Activated CD4-positive, alpha-beta T cell treated with anti-CD3 and anti-CD28 coated beads for 24 hours (primary cell): ENCODE measurements at places on chromosomes 4 and X.

DNA sequence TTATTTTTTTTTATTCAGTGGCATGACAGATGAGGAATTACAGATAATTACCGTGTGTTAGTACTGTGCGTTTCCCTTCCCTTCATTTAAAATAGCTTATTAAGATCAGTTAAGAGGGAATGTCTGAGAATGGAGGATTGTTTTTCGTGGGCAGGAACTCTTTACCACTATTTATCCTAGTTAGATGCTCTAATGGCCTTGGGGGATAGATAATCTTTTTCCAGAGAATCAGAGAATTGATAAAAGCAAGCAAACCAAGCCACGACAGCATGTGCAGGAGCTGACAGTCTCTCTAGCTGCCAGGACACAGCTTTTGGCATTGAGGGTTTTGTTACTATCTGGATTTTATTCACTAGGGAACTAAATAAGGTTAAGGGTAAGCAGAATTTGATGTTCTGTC lies 128.7 kb downstream of the DCLK2 start:
- no peak for DNase-seq

DNA sequence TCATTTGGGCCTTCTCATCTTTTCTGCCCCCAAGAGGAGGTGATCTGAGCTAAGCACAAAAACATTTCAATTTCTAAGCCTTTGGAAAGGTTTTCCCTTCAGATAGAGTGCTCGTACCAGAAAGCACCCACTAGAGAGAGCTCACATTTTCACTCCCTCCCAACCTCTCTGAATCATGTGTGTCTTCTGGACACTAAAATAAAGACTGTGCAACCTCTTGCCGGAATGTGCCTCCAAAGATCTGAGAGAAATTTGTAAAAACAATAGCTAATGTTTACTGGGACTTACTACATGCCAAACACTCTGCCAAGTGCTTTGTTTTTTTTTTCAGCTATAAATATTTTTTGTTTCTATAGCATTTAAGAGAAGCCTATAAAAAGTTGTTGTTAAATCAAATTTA lies 120.6 kb upstream of the LNX1 start:
- DNase-seq, result no peak

DNA sequence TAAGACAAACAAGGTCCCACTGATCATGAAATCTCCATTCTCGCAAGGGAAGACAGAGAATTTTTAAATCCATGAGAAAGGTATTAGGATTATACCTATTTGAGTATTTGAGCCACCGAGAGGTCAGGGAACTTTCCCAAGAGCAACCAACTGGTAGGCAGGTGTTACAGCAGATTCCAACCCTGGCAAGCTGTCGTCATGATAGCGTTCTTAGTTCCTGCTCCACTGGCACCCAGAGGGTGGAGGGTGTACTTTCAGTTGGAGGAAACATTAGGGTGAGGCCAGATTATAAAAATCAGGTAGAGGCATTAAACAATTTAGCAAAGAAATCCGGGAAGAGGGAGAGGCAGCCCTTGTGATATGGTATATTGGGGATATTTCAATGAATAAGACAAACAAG lies 23.3 kb downstream of the COQ2 start:
- no peak for DNase-seq

DNA sequence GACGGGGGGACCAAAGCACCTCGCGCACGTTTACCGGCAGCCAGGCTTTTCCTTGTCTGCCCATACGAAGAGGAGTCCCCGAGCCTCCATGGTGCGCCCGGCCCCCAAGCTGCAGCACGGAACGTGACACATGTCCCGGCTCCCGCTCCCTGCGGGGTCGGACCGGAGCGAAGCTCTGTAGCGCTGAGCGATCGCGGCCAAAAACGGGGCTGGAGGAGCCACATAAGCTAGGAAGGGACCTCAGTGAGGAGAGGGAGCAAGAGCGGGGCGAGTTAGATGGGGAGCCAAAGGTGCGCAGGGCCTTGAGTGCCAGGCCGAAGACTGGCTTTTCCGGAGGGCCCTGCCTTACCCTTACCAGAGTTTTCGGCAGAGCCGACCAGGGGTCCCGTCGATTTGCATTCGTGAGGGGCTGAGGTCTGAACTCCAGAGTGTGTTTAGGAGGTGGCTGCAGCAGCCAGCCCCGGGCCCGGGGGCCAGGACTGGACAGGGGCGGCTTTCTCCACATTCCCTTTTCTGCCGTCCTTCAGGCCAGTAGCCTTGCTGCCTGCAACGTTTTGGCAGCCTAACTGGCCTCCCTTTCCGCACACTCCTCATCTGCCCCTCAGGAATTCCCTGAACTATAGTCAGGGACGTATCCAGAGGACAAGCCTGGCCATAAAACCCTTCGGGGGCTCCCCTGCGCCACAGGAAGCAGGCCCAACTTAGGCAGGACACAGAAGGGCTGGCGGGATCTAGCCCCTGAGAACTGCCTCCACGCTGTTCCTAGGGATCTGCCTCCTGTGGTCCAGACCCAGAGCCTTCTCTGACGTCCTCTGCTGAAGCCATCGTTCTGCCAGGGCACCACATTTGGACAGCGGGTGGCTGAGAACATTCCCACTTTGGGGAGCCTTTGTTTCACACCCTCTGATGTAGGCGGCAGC lies 689 bp downstream of the SSR4 start:
- no peak for DNase-seq

DNA sequence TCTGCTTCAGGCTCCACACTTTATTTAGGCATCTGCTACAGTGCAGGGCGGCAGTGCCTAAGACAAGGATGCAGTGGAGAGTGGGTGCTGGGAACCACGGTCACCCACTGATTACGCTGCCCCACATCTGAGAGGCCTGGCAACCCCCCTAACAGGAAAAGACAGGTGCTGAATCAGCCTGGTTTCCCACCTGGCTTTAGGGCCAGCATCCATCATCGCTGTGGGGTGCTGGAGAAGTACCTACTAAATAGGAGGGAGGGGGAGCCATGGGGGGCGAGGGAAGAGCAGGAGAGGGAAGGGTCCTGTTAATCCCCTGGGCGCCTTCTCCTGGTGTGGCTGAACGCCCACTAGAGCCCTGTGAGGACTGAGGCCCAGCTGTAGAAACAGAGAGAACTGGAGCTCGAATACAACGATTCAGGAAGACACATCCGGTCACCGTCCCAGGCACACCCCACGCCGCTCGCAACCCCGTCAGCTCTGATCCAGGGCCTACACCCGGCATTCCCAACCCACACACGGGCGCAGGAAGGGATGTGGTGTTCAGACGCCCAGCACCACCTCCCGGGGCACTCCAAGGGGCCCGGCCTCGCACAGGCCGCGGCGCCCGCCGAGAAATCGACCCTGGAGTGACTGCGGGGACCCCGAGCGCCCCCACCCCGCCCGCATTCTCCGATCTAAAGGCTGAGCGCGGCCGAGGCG lies 554 bp downstream of the DCTD start:
- peak; percentile 19 for DNase-seq

GRCh38 chr4:57280481-57280880 lies 170.3 kb upstream of the IGFBP7 start:
- no peak for DNase-seq

- no peak for DNase-seq
These were observed 578.1 kb downstream of the RPA4 start for GRCh38 chrX:97461763-97462162.

DNA sequence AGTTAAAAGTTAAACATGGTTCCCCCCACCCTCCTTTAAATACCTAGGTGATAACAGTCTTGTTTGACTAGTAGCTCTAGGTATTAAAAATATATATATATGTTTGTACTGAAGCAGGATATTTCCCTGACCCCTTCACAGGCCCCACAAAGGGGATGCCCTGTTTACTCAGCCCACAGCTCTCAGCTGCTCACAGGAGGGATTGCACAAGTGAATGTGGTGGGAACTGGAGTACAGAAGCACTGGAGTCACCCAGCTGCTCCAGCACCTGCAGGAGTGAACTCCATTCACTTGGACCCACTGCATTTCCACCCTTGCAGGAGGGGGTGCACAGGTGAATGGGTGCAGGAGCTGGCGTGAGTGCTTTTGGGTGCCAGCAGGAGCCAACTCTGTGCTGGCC lies 99.3 kb upstream of the TLR3 start:
- no peak for DNase-seq

- no peak for DNase-seq
These were observed 62.3 kb upstream of the DKK2 start for GRCh38 chr4:107098401-107098800.

DNA sequence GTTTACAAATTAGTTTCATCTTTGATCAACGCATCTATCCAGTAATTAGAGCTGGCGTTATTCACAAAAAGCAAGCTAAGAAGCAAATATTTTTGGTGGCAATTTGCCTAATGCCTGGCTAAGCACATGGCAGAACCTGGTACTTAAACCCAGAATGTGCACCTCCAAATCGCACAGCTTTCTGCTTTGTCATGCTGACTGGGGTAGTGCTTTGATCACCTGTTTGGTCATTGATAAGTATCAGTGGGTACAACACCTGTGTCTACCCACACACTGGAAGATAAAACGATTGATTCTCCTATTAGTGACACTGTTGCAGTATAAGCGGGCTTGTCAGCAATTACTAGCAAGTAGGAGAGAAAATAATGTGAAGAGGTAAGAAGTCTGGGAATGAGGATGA lies 1.9 kb downstream of the NUDT6 start:
- no peak for DNase-seq

DNA sequence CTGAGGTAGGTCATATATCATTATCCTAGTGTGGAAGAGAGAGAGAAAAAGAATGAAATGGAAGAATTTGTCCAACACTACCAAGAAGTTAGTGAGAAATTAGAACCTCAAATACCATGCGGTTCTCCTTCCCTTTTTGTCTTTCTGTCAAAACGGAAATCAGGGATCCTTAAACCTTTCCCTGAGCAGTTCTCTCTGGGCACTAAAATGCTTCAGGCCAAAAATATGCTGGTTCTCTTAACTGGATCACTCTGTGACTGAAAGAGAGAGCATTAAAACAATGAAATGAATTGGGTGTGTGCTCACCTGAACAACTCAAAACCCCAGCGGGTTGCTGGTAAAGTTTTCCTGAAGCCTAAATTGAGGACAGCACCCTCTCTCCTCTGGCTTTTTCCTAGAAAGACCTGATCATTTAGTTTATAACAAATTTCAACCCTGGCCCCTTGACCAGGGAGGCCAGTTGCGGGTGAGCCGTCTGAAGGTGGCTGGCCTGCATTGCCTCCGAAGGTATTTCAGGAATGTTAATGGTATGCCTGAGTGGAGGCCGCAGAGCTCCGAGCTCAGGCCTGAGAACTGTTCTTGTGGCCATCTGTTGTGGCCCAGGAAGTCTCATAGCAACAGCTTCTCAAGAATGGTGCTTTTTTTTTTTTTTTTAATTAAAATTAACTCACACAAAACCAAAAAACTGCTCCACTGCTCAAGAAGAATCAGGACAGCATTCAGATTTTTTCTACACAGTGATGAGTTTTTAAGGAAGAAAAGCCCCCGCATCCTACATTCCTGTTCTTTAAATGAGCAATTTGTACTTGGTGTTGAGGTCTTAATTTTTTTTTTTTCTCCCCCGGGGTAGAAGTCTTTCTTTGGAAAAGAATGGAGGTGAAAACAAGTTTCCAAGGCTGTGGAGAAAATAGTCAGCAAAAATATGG lies 155.1 kb downstream of the SHROOM3 start:
- no peak for DNase-seq

DNA sequence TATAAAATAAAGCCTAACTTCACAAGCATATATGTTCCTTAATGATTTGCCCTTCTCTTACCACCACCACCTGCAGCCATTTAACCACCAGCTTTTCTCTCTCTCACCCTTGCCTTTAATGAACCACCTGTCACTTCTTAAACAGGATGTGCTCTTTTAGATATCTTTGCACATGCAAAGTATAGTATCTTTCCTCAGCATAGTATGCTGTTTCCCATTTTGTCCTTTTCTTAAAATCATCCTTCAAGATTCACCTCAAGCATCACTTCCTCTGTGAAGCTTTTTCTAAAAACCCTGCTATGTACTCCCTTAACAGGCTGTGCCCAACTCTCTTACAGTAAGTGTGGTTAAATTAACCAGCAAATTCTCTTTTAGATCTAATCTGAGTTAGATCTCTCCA lies 8.2 kb upstream of the CNOT6L start:
- DNase-seq, result no peak

- peak; percentile 82 for DNase-seq
These were observed 618 bp downstream of the DDX3X start for GRCh38 chrX:41334363-41335197.

GRCh38 chr4:26520728-26521450 lies 30.6 kb upstream of the CCKAR start:
- no peak for DNase-seq

DNA sequence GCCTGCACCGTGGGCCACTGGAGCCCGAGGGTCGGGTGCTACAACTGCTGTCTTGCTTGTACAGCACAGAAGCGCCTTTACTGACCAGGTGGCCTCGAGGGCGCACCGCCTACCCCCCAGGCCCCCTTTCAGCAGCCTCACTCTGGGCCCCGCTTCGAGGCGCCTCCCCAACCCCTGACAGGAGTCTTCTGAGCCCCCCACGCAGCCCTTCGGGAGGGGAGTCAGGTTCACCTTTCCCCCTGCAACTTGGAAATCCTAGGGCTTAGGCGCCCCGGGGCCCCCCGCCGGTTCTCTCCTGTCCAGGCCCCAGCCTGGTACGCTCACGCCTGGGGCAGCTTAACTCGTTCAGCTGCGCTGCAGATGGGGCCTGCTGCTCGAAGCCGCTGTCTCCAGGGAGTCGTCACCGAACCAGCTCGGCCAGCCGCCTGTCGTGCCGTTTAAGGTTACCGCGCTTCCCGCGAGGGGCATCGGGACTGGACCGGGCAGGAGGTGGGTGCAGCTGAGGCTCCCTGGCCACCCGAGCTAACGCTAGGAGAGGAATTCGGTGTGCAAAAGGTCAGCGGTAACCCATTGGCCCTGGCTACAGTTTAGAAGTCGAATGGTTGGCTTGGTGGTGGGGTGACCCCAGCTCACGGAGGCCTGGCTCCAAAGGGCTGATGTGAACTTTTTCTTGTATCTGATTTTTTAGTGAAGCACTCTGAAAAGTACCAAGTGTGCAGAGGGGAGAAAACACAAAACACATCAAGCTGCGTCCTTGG lies 58.9 kb upstream of the BCOR start:
- DNase-seq, result no peak

DNA sequence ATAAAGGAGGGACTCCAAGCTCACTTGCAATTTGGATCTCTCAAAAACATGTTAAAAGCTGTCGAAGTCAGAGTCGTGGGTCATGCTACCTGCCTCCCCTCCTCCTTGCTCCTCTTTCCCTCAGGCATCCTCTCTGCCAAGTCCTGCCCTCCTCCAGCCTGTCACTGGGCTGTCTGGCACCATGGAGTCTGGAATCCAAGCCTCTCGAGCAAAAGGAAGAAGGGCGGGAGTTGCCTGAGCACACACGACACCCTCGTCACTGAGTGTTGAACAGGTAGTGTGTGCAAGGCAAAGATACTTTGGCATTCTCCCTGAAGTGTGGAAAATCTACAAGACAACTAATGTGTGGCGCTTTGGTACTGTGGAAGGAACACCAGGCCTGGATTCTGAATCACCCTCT lies 62.2 kb downstream of the HAUS3 start:
- DNase-seq, result no peak

GRCh38 chr4:825063-825970 lies 612 bp downstream of the CPLX1 start:
- no peak for DNase-seq

DNA sequence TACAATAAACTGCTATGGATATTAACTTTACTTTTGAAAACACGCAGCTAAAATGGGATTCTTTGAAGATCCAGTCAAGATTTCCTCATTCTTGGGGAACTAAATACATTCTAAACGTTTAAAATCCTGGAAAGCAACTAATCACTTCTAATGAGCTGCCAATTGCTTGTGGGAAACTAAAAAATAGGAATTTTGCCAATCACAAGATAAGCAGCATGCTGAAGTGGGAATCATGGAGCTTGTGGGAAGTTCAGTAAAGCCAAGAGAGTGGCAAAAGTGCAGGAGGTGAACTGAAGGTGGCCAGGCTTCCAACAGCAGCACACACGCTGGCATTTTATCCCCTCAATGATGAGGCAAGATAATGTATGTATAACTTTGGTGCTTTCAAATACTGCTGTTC lies 133.0 kb downstream of the GPC3 start:
- no peak for DNase-seq
